ENCODE measurements at places on chromosomes 1 and 21.

DNA sequence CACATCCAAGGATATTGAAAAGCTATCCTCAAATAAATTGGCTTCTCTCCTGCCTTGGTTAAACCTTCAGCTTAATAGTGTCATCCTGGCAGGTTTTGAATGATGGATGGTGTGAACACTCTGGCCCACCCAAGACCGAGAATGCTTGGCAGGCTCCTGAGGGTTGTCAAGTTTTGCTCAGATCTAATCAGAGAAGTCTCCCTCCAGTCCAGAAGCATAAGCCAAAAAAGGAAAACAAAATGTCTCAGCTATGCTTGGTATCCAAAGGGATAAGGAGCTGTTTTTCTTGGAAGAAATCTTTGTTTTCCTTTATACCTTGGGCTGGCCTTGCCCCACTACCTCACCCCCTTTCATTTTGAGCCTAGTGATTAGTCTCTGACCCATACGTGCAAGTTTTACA lies 172.7 kb downstream of the CRB1 start:
- no peak for ATAC-seq

DNA sequence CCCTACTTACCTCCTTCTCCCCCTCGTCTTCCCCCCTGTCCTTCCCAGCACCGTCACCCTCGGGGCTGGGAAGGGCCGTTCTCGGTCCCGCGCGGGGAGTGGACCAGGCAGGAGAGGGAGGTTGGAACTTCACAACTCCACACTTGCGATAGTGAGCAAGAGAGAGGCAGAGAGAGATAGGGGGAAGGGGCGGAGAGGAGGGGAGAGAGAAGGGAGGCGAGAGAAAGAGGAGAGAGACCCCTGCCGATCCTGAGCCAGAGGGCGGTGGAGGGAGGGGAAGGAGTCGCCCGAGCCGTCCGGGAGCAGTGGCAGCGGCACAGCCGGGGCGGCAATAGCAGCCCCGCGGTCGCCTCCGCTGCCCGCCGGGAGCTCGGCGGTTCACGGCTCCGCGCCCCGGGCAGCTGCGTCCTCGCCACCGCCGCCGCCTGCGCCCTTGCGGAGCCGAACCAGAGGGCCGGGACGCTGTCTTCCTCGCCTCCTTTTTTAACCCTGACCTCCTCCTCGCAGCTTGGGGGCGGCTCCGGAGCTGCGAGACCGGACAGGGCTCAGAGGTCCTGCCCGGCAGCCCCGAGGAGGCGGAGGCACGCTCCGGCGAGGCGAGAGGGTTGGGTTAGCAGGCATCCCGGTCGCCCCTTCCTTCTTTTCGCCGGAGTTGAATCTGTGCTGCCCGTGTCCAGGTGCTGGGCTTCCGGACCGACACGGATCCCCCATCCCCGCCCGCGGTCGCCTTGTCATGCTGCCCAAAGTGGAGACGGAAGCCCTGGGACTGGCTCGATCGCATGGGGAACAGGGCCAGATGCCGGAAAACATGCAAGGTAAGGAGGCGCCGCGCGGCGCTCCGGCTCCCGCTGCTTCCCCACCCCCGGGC lies 11.7 kb downstream of the NR5A2 start:
- peak; percentile 36 for ATAC-seq

- no peak for ATAC-seq
These were observed 25.6 kb downstream of the SLC45A1 start for GRCh38 chr1:8343464-8344001.

DNA sequence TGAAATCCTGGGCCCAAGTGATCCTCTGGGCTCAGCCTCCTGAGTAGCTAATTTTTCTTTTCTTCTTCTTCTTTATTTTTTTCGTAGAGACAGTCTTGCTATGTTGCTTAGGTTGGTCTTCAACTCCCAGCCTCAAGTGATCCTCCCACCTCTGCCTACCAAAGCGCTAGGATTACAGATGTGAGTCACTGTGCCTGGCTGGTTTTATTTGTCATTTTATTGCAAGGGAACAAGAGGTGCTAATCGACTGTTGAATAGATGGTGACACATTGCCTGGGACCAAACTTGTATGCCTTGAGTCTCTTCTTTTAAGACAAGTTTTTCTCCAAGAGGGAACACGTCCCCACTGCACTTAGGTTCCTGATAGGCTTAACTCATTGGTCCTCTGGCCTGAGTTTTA lies 20.0 kb upstream of the KLHDC8A start:
- no peak for ATAC-seq

DNA sequence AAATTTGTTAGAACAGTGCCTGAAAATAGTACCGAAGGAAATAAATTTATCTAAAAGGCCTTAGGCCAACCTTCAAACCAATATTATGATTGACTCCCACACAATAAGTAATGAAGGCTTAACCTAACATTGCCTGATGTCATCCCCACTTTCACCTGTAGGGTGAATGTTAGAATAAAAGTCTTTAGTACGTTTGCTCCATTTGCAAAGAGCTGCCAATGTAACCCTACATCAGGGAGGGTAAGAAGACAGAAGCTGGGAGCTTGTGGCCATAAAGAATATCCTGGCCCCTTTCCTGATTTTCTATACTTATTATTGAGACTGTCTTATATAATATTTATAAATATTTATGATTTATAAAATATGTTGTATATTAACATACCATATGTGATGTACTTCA lies 661.8 kb upstream of the CXADR start:
- ATAC-seq = no peak

GRCh38 chr1:24465099-24465498 lies 37.5 kb upstream of the RCAN3 start:
- no peak for ATAC-seq

GRCh38 chr1:9161963-9162362 lies 33.1 kb upstream of the GPR157 start:
- no peak for ATAC-seq

DNA sequence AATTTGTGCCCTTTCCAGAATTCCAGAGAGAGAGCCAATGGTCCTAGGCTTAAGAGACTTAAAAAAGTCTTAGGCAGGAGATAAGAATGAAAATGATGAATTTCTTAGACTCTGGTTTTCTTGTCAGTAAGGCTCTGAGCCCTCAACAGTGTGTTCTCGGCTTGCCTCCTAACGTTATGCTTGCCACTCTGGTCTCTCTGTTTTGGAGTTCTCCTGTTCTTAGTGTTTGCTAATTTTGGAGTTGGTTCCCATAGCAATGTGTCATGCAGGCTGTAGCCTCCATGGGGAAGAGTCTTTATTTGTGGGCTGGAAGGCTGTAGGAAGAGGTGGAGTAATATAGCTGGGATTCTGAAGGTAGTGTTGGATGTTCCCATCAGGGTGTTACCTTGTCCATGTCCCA lies 19.9 kb downstream of the TBX19 start:
- ATAC-seq = no peak

GRCh38 chr1:168098534-168099320 lies 38.0 kb downstream of the GPR161 start:
- ATAC-seq = no peak

DNA sequence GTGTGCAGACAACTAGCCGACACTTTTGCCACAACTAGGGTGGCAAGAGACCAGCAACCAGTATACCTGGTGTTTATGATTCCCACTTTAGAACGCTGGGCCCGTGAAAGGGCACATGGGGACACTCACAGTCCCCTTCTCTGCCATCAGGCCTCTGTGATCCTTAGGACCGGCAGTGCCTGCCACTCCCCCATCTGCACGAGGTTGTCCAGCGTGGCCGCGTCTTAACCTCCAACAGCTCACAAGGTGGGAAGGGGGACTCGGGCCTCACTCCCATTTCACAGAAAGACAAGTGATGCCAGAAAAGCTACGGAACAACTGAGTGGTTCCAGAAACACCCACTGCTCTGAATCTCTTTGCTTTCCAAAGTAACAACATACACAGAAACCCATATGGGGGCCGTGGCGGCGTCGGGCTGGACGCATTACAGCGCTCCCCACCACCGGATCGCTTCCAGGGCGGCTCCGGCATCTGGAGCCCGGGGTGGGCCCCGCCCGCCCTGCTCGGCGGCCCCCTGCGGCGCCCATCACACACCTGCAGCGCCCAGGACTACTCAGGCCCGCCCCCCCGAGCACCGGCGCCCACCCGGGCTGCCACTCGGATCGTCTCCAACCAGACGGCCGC lies 1.0 kb downstream of the ZNF496 start:
- ATAC-seq = no peak

DNA sequence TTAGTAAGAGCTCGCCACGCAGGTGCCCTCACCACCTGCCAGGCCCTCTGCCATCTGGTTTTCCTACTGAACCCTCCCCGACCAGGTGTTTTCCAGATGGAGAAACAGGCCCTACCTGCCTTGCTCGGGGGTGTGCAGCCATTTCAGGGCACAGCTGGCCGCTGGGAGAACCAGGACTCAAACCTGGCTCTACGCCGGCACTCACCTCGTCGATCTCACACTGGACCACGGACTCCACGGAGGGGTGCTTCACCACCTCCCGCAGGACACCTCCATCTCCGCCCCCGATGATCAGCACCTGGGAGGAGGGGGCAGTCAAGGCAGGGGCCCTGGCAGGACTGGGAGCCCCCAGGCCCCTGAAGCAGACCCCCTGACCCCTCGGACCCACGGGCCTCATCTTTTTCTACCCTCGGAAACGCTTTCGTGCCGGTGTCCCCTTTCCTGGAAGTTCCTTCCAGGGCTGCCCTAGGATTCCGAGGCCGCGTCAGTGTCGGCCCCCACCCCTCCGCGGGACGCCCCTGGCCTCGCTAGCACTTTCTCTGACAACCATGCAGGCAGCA lies 1.1 kb downstream of the SRM start:
- ATAC-seq = no peak

DNA sequence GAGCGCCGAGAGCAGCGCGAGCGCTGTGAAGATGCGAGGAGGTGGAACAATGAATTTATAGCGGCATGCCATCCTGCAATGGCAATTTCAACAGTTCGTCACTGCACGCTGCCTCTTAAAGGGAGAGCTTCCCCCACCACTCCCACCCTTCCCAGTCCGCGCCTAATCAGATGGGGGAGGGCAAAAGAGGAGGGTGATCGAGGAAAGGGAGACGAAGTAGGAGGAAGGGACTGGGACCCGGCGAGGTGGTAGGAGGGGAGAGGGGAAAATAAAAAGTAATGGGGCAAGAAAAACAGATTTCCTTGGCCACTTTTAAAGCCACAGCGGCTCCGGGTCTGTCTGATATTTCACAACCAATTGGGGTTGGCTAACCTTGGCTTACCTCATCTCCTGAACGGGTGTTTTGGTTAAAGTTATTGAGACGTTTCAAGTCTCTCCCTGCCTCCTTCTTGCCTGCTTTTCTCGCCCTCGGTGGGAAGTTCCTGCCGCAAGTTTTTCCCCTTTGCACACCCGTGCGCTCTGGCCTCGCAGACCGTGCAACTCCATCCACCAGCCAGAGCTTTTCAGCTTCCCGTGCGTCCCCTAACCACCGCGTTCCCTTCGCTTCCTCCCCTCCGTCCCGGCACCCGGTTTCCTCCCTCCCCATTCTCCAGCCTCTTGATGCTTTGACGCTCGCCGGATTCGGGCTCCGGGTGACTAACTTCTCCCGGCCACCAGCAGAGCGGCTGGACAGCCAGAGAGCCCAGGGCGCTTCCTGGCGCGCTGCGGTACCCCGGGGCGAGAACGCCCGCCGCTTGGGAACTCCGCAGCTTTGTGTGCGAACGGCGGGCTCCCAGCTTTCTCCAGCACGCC lies at the start of gene ADAMTS5:
TSS of gene ADAMTS5 (minus strand) at position 27 of the 852 bp plus-strand sequence. CDS start 697 bp downstream, outside the sequence.
- no peak for ATAC-seq

GRCh38 chr1:11649237-11649623 lies 5.0 kb downstream of the FBXO2 start:
- no peak for ATAC-seq

DNA sequence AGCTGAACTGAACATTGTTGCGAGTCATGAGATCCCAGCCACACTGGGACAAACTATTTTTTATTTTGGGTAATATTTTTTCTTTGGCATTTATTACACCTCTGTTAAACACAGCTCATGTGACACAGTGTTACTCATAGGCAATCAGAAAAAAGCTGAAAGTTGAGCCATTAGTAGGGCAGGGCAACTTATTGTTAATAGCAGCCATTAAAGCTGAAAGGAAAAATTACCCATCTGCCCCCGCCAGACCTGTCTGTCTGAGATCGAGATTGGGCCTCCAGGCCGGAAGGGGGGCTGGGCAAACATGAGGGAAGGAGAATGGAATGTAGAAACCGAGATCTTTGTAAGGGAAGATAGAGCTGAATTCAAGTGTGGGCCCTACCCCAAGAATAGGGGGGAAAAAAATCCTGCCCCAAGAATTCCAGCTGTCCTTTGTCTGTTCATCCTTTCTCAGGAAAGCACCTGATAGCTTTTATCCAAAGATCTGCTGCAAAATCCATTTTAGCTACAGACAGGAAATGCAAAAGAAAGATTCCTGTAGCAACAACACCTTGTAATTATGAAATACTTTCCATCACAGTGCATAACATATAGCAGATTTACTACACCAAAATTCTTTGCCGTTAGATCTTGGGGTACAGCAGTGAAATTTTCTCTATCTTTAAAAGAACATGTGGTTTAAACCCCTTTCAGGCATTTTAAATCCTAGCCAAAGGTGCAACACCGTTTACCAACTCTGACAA lies 212.8 kb downstream of the PBX1 start:
- no peak for ATAC-seq

GRCh38 chr1:204344665-204345355 lies 14.9 kb downstream of the PLEKHA6 start:
- ATAC-seq = no peak

DNA sequence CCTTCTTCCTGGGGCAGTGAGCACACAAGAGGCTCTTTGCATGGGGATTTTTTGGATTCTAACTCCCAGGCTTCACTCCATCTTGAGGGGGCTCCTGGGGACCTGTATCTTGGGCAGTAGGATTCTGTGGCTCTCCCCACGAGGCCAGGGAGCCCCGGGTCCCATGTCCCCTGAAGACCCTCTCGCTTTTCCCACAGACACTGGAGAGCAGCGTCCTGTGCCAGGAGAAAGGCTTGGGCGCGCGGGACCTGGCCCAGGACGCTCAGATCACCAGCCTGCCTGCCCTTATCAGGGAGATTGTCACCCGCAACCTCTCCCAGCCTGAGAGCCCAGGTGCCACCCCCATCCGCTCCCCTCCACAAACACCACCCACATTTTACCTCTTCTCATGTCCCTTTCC lies 735 bp downstream of the CROCC start:
- ATAC-seq = no peak

GRCh38 chr1:173164686-173165085 lies 42.4 kb downstream of the TNFSF4 start:
- ATAC-seq = no peak

DNA sequence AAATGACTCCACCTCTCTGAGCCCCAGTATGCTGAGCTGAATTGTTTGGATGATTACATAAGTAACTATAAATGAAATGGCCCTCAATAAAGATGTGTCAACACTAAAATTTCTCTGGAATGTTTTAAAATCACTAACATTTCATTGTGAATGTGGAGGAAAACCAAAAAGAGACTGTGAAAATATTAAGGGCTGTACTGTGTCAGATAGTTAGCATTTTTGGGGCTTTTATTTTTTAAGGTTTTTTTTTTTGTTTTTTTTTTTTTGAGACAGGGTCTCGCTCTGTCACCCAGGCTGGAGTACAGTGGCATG lies 6.3 kb downstream of the MYOC start:
- ATAC-seq = no peak

GRCh38 chr1:181099152-181100014 lies 10.9 kb downstream of the IER5 start:
- peak; percentile 72 for ATAC-seq

DNA sequence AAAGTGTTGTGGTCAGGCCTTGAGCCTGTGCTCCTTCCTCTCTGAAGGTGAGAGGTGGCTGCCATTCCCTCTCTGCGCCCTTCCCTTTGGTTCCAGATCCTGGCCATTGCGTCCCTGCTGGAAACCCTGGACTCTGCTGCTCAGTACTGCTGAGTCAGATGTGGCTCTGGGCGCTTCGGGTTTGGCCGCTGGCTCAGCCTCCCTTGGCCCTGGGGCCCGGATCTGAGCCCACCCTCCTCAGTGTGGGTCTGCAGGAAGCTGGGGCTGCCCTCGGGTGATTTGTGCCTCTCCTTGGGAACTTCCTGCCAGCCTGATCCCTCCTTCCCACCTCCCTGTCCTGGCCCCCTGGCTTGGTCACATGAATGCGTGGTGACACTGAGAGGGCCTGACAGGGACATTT lies 32.2 kb downstream of the QSOX1 start:
- ATAC-seq = no peak

Measured in activated CD4-positive, CD25-positive, alpha-beta regulatory T cell treated with anti-CD3 and anti-CD28 coated beads, Interleukin-2, amount 50 U/mL, for 24 hours (primary cell).